ENCODE measurements at places on chromosomes 13 and 19.

DNA sequence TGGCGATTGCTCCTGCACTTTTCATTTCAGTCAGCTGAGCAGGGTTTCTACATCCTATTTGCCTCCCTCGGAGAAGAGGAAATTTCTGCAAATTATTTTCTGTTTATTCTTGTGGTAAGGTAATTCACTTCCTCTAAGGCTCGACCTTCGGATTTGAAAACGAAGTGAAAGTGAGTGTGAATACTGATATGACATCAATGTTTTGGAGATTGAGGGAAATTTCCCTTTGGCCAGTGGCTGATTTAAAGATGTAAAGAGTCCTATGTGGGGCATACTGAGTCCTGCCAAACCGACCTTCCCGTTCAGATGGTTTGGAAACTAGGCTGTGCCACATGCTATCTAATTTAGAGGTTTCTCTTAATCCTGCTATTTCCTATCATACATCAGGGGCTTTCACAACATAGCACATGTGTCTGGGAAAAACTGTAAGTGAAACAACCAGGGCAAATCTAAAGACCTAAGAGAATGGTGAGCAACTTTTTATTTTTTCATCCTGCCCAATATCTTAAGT is 112.3 kb downstream of the POSTN start:
- DNase-seq: no peak

DNA sequence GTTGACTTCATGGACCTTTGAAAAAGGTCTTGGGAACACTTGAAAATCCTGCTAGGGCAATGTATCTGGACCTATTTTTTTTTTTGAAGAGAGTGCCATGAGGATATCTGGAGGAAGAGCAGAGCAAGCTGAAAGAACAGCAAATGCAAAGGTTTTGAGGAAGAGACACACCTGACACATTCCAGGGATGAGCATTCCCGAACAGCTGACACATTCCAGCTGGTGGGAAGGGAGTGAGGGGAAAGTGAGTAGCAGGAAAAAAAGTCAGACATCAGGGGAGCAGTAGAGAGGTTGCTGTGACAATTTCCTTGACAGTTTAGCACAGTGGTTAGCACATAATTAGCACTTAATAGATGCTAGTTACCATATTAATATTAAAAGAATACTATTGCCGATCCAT is 14.7 kb downstream of the DGKH start:
- no peak for DNase-seq

DNA sequence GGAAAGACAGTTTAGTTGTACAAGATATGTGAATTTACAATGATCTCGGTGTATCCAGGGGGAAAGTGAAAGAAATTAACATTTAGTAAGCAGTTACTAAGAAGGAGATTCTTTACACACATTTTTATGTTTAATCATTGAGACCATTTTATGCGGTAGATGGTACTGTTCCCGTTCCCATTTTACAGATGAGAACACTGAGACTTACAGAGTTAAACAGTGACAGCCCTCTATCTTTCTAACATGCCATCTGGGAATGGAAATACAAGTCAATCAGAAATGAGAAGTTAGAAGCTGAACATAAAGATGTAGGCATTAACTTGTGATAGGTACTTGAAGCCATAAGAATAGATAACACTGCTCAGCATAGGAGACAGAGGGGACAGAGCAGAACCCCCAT is 144.9 kb downstream of the VWA8 start:
- DNase-seq: no peak

DNA sequence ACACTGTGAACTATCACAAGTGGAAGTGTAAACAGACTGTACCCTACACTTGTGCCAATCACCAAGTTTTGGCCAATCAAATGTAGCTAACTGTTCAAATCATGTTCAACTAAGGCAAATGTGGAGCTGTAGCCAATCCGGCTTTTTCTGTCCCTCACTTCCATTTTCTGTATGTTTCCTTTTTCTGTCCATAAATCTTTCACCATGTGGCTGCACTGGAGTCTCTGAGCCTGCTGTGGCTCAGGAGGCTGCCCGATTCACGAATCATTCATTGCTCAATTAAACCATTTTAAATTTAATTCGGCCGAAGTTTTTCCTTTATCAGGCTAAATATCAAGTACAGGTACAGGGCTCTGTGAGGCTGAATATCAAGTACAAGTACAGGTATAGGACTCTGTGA is 216.5 kb downstream of the RFC3 start:
- no peak for DNase-seq

DNA sequence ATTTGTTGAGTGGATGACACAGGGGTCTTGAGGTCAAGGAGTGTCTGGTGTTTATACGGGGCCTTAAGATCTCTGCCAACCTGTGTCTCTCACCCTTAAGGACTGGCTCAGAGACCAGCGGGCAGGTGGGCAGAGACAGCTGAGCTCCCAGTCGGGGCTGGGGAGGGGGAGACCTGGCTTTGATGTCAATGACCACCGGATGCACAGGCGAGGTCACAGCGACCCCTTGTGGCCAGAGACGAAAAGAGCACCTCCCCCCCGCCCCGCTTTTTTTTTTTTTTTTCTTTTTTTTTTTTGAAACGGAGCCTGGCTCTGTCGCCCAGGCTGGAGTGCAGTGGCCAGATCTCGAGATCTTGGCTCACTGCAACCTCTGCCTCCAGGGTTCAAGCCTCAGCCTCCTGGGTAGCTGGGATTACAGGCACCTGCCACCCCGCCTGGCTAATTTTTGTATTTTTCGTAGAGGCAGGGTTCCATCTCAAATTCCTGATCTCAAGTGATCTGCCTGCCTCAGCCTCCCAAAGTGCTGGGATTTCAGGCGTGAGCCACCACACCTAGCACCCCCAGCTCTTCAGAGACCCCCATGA is 12.1 kb upstream of the KLK14 start:
- no peak for DNase-seq

DNA sequence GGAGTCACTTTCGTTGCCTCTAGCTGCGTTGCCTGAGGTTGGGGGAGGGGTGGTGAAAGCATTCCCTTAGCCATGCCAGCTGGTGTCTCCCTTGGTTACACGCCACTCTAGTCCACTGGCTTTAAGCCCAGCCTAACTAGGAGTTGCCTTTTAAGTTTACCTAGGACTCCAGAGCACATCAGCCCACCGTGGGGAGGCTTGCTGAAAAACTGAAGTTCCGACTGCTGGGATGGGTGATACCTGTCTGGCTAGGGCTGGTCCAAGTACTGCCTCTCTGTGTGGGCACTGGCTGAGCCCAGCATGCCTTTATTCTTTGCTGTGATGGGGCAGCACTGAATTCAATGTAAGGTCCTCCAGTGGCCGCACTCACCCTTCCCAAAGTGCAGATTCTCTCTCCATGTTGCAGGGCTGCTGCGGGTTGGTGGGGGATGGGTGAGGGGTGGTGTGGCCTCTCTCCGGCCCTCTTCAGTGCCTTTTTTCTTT is 11.8 kb upstream of the CEACAM1 start:
- no peak for DNase-seq

DNA sequence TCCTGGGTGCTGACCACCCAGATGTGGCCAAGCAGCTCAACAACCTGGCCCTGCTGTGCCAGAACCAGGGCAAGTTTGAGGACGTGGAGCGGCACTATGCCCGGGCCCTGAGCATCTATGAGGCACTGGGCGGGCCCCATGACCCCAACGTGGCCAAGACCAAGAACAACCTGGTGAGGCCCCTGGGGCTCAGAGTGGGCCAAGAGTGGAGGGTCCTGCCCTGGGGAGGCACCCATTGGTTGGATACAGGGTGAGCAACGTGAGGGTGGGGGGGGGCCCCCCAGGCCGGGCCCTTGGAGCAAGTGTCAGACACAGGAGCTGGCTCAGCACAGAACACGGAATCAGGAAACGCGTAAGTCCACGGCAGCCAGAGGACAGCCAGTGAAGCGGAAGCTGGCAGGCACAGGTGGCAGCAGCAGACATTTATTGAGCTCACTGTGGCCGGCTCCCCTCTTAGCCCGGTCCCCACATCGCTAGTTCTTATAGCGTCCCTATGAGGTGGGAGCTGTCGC is 8.9 kb downstream of the KLC3 start:
- no peak for DNase-seq

GRCh38 chr19:39927076-39927475 is 7.4 kb downstream of the FCGBP start:
- no peak for DNase-seq

GRCh38 chr19:4264812-4265211 is 14.3 kb upstream of the SHD start:
- DNase-seq: no peak

DNA sequence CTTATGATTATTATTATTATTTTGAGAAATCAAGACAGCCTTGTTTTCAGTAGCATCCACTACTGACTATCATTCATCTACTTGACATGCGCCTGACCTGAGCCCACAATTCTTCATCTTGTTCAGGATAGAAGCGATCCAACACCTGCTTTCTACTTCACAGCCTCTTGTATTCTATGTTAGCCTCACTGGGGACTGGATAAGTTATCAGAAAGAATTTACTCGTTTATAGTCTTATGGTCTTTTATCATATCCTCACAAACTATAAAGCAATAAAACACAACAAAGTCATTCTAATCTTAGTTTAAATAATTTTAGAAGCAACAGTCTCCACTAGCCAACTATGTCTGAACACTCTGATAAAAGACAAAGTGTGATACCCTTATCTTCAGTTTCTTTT is 436.0 kb upstream of the ARGLU1 start:
- DNase-seq: no peak

- DNase-seq: no peak
These were observed 41.1 kb downstream of the TINCR start for GRCh38 chr19:5526691-5527090.

- DNase-seq: no peak
These were observed 2.6 kb downstream of the PCDH17 start for GRCh38 chr13:57633950-57634838.

- no peak for DNase-seq
These were observed 15.8 kb upstream of the TUBGCP3 start for GRCh38 chr13:112603641-112604225.

DNA sequence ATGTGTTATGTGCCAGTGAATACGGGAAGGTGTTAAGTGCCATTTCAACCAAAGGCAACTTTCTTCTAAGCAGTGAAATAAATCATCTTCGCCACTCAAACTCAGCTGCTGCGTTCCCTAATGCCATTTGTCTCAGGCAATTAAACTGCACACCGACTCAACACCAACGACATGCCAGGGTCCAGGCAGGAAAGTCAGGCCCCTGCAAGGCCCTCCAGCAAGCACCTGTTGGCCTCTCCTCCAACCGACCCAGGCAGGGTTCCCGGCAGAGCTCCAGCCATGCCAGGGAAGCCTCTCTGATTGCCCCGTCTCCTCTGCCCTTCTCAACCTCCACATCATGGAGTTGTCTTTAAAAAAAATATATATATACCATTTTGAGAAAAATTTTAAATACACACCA is 21.8 kb downstream of the SAFB2 start:
- no peak for DNase-seq

DNA sequence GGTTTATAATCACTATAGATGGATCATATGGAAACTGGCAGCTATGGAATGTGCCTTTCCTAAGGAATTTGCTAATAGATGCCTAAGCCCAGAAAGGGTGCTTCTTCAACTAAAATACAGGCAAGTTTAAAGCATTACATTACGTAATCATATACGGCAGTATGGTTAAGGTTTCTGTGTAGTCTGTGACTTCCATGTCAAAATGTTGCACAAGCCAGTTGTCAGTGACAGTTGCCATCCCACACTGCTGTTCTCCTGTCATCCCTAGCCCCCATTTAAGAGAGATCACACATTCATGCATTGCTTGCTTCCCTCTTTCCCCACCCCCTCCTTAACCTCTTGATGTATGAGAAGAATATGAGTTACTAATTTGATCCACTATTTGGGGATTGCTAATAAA is 47.3 kb downstream of the BRCA2 start:
- no peak for DNase-seq
